ENCODE measurements at places on chromosomes 13 and 19.

GRCh38 chr13:67914535-67914934, 684.4 kb upstream of the PCDH9 start:
- DNase-seq: no peak

DNA sequence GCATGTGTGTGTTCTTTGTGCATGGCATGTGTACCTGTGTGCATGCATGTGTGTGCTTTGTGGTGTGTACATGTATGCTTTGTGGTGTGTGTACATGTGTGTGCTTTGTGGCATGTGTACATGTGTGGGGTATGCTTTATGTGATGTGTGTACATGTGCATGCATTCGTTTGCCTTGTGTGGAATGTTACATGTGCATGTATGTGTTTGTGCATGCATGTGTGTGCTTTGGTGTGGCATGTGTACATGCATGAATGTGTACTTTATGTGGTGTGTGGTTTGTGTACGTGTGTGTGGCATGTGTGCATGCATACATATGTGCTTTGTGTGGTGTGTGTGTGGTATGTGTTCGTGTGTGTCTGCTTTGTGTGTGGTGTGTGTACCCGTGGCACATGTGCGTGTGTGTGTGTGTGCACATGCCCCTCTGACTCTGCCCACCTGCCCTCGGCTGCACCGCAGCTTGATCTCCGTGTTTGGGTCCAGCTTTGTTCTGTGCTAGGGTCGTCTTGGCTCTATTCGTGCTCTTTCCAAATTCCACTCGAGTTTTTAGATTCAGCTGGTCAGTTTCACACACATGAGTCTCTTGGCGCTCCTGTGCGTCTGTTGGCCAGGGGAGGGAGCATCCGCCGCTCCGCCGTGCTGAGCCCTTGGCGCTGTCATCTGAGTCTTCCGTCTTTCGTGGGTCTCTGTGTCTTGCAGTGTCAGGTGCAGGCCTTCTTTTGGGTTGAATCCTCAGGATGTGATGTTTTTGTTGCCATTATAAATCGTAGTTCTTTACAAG, 46.5 kb upstream of the TFDP1 start:
- DNase-seq: no peak

DNA sequence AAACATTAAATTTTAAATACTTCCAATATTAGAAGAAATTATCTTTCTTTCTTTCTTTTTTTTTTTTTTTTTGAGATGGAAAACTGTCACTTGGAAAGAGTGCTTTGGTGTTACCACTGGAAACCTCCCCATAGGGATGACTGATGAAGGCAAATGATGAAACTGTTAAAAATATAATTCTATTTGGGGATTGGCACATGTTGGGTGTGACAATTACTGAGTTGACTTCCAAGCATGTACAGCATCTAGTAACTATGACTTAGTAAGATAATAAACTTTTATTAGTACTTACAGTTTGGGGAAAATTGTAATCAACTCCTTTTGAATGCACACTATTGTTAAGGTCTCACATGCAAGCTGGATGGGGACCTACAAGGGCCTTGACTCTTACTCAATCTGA, 592.5 kb downstream of the KCTD12 start:
- DNase-seq: no peak

GRCh38 chr13:76222511-76222910, 586.4 kb downstream of the LMO7 start:
- DNase-seq: peak; percentile 69
